ENCODE measurements at places on chromosomes 3 and 15.

DNA sequence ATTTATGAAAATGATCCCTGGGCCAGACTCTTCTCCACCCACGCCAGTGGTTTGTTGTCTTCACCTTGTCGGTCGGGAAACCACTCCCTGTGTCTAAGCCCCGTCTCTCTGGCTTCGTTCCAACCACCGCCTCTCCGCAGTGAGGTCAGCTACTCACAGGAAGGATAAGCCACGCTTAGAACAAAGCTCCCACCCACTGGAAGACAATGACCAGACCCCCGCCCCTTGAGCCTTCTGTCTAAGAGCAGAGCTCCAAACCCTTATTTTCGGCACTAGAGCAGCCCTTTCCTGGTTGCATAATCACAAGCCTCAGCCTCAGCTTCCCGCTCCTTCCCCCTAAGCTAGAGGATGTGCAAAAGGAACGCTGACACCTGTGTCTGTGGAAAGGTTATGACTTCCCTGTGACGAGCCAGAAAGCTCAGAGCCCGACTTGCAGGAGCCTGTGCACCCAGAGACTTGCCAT is 114.9 kb upstream of the MEF2A start:
- DNase-seq, result peak; percentile 50

- DNase-seq, result no peak
These were observed 63.0 kb downstream of the SLTM start for GRCh38 chr15:58870451-58870850.

- DNase-seq, result no peak
These were observed 67.6 kb upstream of the TGFBR2 start for GRCh38 chr3:30538791-30539190.

DNA sequence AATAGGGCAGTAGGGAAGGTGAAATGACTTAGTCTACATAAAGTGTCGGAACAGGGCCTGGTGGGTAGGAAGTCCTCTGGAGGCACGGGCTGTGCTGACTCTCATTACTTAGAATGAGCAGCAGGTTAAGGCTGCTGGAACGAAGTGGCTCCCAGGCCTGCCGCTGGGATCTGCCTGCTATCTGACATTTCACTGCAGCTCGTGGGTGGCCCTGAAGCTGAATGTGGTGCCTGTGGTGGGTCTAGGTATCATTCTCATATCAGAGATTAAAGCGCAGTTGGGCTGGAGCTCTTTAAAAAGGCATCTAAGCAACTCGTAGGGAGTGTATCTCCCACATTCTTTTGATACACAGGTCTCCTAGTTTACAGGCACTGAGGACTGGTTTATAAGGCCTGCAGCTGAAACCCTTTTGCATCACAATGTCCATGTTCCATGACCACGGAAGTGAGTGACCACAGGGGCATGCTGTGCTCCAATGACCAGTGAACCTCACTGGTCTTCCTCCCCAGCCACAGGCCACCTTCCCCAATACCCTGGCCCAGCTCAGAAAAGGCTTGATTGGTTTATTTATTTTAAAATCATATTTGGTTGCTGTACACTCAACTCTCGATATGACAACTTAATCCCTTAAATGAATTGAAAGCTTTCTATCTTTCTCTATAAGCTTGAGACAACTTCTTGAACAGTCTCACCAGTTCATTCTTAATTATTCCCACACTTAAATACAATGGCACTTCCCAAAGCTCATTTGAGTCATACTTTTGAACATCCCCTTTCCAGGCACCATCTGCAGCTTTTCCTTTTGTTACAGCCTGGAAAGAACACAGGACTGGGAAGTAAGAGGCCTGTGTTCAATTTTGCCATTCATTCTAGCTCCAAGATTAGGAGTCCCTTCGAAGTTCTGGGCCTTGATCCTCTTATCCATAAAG is 19.0 kb downstream of the ADAMTS9 start:
- no peak for DNase-seq

- DNase-seq, result no peak
These were observed 62.8 kb downstream of the ITGB5 start for GRCh38 chr3:124824286-124824915.

DNA sequence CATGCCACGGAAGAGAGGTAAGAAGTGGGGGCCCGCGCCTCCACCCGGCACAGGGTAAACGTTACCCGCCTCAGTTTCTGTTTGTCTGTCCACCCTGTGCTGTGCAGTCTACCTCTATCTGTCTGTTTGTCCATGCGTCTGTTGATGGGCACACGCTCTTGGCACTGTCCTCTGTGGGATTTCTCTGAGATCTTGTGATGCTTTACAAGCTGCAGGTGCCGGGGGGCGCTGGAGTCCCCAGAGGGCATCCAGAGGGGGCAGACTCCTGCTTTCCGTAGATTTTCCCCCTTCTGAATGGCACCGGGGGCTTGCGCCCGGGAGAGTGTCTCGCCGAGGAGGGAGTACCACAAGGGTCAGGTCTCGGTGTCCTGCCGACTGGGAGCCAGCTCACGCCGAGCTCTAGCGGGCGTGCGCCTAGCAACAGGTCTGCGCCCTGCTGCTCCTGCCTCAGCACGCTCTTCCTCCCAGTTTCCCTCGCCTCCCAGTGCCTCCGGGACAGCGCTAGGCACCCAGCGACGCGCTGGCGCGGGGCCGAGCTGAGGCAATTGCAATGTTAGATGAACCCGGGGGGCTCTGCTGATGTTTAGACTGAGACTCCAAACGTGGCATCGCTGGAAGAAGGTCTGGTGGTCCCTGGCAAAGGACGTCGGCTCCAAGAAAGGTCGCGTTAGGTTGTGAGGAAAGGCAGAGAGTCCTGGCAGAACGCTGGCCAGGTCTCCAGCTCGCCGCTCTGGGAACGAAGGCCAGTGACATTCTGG is 667 bp downstream of the CEMIP start:
- DNase-seq, result no peak

DNA sequence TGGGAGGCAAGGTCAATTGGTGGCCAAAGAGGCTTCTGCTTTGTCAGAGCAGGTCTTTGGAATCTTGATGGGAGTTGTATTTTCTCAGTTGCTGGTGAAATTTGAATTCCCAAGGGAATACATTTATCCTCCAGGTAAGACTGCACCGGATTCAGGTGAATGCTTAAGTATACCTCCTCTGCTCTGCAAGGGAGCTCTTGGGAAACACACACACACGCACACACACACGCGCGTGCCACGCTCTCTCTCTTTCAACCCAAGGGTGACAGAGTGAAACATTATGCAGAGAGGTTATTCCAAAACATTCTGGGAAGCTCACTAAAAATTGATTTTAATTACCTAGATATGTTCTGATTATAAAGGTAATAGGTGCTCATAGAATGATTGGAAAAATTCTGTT is 33.7 kb downstream of the ST6GAL1 start:
- no peak for DNase-seq

GRCh38 chr3:114709102-114709501 is 415.3 kb downstream of the TIGIT start:
- no peak for DNase-seq

DNA sequence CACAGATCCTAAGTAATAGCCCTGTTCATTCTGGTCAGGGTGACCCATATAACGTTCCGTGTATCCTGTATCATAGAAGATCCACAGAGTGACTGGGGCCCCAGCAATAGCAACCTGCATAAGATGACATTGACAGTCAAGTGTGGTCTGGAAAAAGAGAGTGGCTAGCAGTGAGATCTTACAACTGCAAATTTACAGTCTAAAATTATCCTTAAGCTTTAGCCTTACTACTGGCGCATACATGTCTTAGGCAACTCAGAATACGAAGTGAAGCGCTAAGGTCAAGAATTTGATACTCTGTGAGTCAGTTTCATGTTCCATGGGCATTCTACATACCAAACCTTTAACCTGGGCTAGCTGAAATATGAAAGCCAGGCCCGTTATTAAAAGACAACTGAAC is 29.2 kb upstream of the IGDCC4 start:
- no peak for DNase-seq

GRCh38 chr3:102514241-102514640 is 79.4 kb downstream of the ZPLD1 start:
- no peak for DNase-seq

GRCh38 chr3:174072675-174073074 is 675.1 kb downstream of the NLGN1 start:
- no peak for DNase-seq

DNA sequence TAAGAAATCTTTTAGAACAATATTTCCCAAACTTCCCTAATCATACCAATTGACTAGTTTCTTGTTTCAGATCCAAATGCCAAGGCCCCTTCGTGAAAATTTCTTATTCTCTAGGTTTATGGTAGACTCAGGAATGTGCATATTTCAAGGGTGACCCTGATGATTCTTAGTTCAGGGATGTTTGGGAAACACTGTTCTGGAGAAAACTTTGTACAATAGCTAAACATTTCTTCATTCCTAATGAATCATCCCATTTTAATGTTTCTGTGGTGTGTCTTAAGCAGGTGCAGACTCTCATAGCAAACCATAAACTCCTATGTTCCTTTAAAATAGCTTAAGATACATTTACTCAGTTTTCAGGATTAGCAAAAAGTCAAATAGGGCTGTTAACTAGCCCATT is 314.5 kb downstream of the TIGIT start:
- no peak for DNase-seq

GRCh38 chr3:56919137-56919796 is 117.5 kb upstream of the ARHGEF3 start:
- DNase-seq, result no peak

- no peak for DNase-seq
These were observed 386.5 kb upstream of the CFAP20DC start for GRCh38 chr3:59436164-59436958.

- DNase-seq, result no peak
These were observed 204.7 kb downstream of the TBL1XR1 start for GRCh38 chr3:176992565-176992964.

- DNase-seq, result no peak
These were observed 244.4 kb downstream of the EDEM1 start for GRCh38 chr3:5431811-5432378.

GRCh38 chr3:145865399-145866018 is 295.5 kb downstream of the PLOD2 start:
- no peak for DNase-seq

DNA sequence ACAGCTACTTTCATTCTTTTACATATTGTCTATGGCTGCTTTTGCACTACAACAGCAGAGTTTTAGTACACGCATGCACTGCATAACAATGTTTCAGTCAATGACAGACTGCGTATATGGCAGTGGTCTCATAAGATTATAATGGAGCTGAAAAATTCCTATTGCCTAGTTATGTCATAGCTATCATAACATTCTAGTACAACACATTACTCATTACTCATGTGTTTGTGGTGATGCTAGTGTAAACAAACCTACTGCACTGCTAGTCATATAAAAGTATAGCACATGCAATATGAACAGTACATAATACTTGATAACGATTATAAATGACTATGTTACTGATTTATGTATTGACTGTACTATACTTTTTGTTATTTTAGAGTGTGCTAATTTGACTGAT is 47.9 kb downstream of the QTRT2 start:
- DNase-seq, result no peak

All from activated T-cell treated with anti-CD3 and anti-CD28 coated beads for 1 hour (primary cell).